Left ventricle myocardium inferior (tissue), 1 donor: ENCODE measurements at places on chromosomes 2 and 18. TPM values are rescaled to one million over a fixed set of nuclear protein-coding genes. Genes with fewer than 3 reads are reported as not detected.

The PLB1 gene
- 2.4 TPM for total RNA-seq

The TXNDC2 gene
- not detected for total RNA-seq

DNA sequence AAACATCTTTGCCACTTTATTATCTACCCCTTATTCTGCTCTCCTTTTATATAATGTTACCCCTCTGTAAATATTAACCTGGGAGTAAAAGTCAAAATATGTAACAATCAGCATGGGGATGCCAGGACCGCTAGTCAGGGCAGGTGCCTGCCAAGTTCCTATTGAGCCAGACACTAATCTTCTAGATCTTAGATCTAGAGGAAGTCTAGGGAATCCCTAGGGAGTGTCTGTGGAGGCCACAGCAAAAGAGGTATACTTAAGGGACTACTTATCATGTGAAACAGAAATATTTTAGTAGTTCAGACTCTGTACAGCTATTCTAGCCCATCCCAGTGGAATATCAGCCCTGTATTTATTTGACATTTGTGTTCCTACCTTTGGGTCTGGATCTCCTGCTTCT is 600.8 kb upstream of the CDH2 start:
- DNase-seq, result no peak

- no peak for DNase-seq
Measured at GRCh38 chr2:194260185-194260584, 1396.8 kb upstream of the SLC39A10 start.

The OTOF gene
- not detected for total RNA-seq

- DNase-seq, result no peak
Measured at GRCh38 chr2:173981520-173981919, 16.3 kb upstream of the SP3 start.

The CNGA3 gene
- not detected for total RNA-seq

GRCh38 chr2:100286318-100286717 is 36.0 kb downstream of the LONRF2 start:
- no peak for DNase-seq

The RBM43 gene
- total RNA-seq, result 1.5 TPM

The HOXD13 gene
- not detected for total RNA-seq

The LIMS3 gene
- 5.7 TPM for total RNA-seq

The SFTPB gene
- not detected for total RNA-seq

The LRATD1 gene
- total RNA-seq, result 3.1 TPM

The CD207 gene
- total RNA-seq, result not detected

DNA sequence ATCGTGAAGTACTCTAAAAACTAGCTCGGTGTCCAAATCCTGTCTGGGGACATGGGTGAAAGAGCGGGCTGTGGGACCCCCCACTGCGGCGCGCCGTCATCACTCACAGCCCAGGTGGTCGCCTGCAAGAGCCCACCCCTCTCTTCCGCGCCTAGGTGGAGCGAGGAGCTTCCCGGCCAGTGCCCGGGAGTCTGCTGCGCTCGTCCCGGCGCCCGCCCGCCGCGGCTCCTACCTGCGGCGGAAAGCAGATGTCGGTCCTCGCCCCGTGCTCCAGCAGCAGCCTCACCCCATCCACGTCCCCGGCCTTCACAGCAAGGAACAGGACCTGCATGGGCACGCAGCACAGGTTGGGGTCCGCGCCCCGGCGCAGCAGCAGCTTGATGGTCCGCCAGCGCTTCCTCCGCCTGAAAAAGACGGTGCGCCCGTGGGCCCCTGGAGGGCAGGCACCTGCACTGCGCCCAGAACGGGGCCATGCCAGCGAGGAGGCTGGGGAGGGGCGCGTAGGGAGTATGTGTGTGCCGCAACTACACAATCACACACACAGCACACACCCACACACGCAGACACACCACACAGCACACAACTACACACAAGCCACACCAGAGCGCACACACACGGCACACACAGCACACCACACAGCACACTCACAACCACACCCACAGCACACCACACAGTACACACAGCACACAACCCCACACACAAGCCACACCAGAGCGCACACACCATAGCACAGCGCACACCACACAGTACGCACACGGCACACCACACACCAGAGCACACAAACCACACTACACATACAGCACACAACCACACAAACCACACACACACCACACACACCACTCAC is 37.4 kb downstream of the ANKMY1 start:
- DNase-seq, result no peak

The ITPRIPL1 gene
- 0.47 TPM for total RNA-seq

DNA sequence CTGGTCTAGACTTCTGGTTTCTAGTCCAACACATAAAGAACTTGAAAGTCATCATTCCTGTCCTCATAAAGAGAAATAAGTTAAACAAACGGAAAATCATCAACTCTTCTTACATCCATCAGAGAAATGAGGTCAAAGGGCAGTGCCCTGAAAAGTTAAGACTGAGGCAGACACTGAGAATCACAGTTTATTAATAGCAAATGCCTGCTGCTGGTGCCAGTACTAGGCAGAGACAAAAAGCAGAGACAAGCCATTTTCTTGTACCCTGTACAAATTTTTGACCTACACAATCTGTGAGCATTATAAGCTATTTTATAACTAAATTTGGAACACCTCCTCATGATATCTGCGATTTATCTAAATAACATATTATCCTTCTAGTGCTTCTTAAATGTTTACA is 36.8 kb downstream of the ATF2 start:
- DNase-seq, result no peak

DNA sequence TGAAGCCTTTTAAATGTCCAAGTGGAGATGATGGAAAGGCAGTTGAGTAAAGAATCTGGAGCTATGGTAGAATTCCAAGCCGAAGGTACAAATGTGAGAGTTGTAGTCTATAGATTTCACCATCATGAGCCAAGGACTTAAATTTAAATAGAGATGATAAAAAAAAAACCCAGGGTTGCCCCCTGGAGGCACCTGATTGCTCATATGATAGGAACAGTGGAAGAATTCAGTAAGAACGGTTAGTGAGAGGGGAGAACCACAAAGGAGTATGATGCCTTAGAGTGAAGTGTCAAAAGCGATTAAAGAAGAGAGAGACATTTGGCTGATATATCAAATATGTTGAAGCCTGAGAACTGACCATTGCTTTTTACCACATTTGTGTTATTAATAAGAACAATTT is 11.9 kb downstream of the NYAP2 start:
- DNase-seq, result no peak

- DNase-seq, result no peak
Measured at GRCh38 chr2:238346544-238346943, 26.2 kb downstream of the TRAF3IP1 start.
